ENCODE measurements at places on chromosomes 2 and 18.

- DNase-seq, result peak; percentile 69
Observed at GRCh38 chr2:108594132-108594981, 60.1 kb downstream of the LIMS1 start.

DNA sequence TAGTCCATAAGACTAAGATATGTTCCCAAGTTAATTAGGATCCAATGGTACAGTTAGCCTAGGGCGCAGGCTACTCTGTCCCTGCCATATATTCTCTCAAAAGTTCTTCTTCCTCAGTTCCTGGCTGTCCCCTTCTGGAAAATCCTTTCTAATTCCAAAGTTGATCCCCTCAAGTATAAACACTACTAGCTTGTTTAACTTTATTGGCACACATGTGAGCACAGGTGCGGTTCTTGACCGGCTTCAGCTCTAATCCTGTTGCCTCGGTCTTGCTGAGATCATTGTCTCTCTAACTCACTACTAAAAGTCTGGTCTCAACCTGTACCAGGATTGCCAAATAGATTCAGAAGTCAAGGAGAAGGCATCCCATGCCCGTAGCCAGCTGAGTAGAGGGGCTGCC lies 89.0 kb downstream of the SEMA4F start:
- DNase-seq, result no peak

GRCh38 chr2:217494557-217494956 lies 508.2 kb downstream of the TNS1 start:
- no peak for DNase-seq

GRCh38 chr2:17160594-17160993 lies 357.6 kb downstream of the RAD51AP2 start:
- DNase-seq, result no peak

DNA sequence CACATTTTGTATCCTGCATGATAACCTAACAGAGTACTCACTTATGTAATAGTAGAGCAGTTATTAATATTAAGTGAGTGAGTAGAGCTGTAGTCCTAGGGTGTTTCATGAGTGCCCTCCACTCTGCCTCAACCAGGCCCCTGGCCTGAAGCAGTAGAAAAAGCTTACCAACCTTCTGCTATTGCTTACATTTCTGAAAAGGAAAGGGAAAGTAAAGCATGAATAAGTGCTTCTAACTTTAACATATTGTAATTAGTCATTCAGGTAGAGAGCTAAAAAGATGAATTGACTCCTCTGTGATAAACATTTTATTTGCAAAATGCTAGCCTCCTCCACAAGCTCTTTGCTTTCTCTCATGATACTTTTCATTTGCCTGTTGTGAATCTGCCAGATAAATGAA lies 94.7 kb upstream of the RPE start:
- DNase-seq, result no peak

- DNase-seq, result peak; percentile 77
Observed at GRCh38 chr18:8705238-8705960, at the start of gene MTCL1. MTCL1 (plus strand) TSS chr18:8705556; CDS start chr18:8705661, 105 bp downstream.

- no peak for DNase-seq
Observed at GRCh38 chr2:142938240-142938639, 60.8 kb downstream of the KYNU start.

DNA sequence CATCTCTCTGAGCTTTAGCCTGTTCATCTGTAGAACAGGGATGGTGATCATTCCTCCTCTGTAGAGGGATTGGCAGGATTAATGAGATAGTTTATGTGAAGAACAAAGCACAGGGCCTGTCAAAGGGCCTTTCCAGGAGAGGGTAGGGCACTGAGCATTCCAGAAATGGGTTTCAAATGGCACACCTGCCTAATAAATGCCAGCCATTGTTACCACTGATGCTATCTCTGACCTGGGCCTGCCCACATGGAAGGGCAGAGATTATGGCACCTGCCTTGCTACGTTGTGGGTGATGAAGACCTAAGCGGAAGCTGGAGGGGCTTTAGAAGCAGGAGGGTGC lies 31.0 kb upstream of the GMPPA start:
- no peak for DNase-seq

GRCh38 chr18:11882636-11883035 lies 25.5 kb downstream of the MPPE1 start:
- no peak for DNase-seq

DNA sequence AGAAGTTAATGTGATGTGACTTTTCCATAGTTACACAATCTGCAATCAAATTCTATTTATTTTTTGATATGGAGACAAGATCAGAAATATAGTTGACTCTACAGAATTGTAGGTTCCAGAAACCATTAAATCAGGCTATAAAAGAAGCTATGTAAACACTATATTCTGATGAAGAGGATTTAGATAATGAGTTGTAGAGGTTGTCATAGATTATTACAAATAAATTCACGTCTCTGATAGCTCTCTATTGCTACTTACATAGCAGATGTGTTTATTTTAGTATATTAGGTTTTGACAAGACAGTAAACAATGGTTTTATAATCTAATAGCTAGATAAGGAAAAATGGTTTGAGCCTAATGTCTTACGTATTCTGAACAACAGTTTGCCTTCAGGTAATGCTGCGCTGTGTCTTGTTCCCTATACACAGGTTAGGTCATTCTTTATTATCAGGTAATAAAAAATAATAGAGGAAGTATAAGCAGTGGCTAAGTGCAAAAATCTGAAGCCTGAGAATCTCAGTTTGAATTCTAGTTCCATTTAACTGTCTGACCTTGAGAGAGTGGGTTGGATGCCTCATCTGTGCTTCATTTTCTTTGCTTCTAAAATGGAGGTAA lies 93.4 kb downstream of the PPP1R1C start:
- no peak for DNase-seq

DNA sequence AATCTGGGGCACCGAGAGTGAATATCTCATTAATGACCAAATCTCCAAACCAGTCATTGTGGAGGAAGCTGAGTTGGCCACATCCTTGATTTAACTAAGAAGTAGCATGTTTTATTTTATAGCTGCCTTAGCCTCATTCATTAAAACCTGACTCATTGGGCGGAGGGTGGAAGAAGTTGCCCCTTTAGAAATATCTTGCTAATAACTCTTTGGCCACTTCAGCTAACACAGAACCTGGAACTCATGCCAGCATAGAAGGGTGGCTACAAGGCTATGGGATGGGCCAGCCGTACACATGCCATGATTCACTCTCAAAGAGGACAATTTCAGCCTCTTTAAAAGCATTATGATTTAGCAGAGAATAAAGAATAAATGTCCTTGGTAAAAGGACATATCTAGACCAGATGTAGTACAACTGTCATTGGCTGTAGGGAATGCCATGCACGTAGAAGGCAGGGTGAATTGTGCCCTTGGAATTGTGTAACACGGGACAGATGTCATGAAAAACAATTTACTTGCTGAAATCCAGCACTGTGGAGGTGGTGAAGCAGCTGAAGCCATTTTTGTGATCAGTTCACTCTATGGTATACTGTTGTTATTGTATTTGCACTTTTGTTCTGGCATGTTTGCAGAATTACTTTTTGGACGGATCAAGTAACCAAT lies 330.0 kb downstream of the PLCL1 start:
- DNase-seq, result no peak

- DNase-seq, result no peak
Observed at GRCh38 chr18:47343291-47343690, 91.8 kb upstream of the SKOR2 start.

- no peak for DNase-seq
Observed at GRCh38 chr2:74693213-74693612, 39.2 kb downstream of the SEMA4F start.

- no peak for DNase-seq
Observed at GRCh38 chr2:47035615-47036488, 119.3 kb downstream of the STPG4 start.

- DNase-seq, result no peak
Observed at GRCh38 chr18:35624146-35624545, 42.6 kb downstream of the GALNT1 start.

DNA sequence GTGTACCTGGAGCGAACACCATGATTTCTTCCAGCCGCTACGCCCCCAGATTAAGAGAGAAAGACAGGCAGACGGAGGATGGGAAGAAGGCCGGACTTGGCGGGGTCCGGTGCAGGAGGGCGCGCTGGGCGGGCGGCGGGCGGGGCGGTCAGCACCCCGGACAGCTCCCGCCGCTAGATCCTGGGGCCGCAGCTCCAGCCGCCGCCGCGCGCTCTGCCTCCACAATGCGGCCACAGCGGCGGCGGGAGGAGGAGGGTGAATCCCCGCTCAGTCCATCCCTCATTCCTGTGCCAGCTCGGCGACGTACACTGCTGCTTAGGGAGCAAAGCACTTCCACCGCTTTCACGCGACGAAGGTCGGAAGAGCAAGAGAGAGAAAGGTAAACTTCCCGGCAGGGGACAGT lies at the start of gene AKAIN1:
Gene AKAIN1, minus strand, starts transcription at position 226 of the 403 bp plus-strand sequence. Its CDS starts 204 bp downstream, at position 22.
- peak; percentile 17 for DNase-seq

DNA sequence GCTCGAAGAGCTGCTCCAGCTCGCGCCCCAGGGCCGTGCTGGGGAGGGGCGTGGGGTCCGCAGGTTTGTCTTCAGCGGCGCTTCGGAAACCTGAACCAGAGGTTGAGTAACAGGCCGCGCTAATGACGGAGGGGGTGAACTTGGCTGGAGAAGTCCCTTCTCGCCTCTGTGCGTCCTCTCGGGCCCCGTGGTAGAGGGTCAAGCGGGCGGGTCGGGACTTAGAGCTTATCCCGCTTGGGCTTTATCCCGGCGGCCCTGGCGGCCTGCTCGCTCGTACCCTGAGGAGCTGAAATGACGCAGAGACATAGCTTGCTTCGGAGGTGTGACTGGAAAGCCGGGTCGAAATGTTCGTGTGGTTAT lies 479 bp downstream of the RNMT start:
- DNase-seq, result peak; percentile 40

DNA sequence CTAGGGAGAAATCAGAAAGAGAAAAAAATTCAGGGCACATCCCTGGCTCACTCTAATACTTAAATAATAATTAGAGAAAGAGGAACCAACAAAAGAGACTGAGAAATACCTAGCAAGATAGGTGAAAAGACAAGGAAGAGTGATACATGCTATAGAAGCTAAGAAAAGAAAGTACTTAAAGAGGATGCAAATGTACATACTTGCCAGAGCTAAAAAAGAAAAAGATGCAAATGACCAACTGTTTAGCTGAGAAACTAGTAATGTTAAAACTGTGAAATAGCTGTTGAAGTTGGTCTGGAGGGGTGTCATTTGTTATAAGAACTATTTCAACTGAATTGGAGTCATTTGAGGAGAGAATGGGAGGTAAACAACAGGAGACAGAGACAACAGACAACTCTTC lies 412.2 kb downstream of the SPAG16 start:
- no peak for DNase-seq

GRCh38 chr2:75503048-75503607 lies 57.6 kb downstream of the EVA1A start:
- DNase-seq, result peak; percentile 44

GRCh38 chr2:19883971-19884720 lies 17.6 kb downstream of the TTC32 start:
- DNase-seq, result no peak

DNA sequence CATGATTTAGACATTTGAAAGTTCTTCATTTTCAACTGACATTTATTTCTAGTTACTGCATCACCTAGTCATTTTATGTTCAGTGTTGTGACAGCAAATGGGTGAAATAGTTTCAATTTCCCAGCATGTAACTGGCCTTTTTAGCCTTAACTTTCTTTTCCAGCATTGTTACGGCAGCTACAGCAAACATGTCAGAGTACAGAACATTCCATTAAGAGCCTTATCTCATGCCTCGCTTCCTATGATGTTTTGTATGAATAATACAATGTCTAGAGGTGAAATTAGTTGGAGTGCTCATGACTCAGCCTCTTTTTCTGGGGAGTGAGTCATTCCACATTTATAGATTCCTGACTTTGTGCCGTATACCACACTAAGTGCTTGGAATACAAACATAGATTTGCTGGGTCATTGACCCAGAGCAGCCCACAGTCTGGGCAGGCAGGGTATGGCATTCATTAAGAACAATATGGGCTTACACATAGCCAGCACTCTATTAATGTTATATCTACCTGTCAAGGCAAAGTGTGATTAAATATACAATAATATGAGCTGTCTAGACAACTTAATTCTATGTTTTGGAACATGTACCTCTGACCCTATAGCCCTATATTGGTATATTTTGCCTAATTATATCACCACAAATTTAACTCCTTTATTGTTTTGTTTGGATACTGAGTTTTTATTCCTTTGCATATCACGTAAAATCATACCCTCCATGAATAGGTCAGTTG lies 72.2 kb downstream of the MAP2 start:
- DNase-seq, result peak; percentile 90

GRCh38 chr2:56449002-56449431 lies 265.2 kb downstream of the CCDC85A start:
- peak; percentile 38 for DNase-seq

DNA sequence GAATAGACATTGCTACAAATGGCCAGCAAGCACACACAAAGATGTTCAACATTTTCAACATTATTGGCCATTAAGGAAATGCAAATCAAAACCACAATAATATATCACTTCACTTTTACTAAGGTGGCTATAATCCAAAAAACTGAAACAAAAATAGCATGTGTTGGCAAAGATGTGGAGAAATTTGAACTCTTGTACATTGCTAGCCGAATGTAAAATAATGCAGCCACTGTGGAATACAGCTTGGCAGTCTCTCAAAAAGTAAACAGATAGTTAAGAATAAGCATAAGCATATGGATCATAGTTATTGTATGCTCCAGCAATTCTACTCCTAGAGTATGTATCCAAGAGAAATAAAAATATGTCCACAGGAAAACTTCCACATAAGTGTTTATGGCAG lies 192.5 kb downstream of the EN1 start:
- no peak for DNase-seq

- DNase-seq, result peak; percentile 62
Observed at GRCh38 chr2:204691911-204692510, 146.7 kb downstream of the PARD3B start.

DNA sequence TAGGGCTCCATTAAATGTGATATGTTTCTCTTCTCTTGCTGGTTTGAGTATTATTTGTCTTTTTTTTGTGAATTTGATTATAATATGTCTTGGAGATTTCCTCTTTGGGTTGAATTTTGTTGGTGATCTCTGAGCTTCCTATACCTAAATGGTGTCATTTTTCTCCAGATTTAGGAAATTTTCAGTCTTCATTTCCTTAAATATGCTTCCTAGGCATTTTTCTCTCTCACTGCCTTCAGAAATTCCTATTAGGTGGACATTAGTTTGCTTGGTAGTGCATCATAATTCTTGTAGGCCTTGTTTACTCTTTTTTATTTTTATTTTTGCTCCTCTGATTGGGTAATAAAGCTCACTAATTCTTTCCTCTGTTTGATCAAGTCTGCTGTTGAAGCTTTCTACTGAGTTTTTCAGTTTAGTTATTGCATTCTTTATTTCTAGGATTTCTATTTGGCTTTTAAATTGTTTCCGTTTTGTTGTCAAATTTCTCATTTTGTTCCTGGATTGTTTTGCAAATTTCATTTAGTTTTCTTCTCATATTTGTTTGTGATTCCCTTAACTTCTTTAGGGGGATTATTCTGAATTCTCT lies 36.6 kb upstream of the CRACDL start:
- no peak for DNase-seq
